ENCODE measurements at places on chromosomes 16 and 17.

- DNase-seq: no peak
Observed at GRCh38 chr16:49521734-49522325, 148.2 kb downstream of the C16orf78 start.

GRCh38 chr17:77709594-77709993 is 248.9 kb upstream of the TNRC6C start:
- DNase-seq: no peak

DNA sequence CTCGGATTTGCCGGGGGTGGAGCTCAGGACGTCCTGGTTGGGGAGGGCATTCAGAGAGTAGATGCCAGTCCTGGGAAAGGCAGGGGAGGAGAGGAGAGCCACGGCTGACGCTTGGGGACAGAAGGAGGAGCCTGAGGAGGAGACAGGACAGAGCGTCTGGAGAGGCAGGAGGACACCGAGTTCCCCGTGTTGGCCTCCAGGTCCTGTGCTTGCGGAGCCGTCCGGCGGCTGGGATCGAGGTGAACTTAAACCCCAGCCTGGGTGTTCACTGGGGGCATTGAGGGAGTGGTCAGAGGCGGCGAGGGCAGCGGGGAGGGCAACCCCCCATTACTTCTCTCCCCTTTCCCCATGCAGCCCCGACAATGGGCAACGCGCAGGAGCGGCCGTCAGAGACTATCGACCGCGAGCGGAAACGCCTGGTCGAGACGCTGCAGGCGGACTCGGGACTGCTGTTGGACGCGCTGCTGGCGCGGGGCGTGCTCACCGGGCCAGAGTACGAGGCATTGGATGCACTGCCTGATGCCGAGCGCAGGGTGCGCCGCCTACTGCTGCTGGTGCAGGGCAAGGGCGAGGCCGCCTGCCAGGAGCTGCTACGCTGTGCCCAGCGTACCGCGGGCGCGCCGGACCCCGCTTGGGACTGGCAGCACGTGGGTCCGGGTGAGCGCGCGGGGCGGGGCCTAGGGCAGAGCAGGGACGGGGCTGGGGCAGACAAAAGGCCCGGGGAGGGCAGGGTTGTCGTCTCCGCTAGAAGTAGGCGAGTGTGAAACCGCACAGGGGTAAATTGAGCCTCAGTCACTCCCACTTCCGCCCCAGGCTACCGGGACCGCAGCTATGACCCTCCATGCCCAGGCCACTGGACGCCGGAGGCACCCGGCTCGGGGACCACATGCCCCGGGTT is 3.7 kb downstream of the NOL3 start:
- DNase-seq: peak; percentile 56

DNA sequence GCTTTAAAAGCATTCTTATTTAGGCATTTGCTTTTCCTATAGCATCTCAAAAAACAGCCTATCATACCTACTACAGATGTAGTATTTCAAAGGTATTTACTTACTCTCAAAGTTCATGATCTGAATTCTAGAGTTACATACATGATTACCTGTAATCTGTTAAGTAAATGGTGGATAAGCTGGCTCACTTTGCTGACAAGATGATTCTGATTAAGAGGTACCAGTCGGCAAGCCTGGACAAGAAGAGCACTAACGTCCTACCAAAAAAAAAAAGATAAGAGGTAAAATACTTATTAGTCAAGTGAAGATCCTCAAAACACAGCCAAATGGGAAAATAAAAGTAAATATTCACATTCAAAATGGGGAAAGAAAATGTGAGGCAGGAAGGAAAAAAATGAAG is 2.7 kb downstream of the HEATR6 start:
- no peak for DNase-seq

- no peak for DNase-seq
Observed at GRCh38 chr16:179211-180092, 807 bp upstream of the HBQ1 start.

DNA sequence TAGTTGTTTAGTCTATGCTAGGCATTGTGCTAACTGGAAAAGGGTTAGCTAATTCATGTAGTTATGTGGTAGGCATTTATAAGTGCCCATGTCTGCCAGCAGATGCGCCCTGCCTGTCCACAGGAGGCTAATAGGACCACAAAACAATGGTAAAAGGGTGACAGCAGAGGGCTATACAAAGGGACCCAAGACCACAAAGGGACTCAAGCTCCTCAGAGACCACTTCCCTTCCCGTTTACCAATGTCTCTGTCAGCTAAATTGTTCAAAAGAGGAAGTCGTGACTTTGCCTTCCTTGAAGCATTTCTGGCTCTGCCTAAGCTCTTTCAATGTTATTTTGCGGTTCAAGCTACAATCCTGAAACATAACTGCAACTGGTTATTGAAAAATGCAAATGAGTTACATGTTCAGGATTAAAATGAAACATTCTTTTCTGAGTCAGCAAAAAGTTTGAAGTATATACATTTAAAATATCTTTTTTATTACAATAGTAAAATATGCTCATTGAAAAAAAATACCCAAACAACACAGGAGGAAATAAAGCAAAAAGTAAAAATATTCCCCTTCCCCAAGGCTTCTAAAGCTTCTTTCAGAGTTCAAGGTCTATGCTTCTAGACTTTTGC is 149.2 kb downstream of the MAF start:
- DNase-seq: no peak

DNA sequence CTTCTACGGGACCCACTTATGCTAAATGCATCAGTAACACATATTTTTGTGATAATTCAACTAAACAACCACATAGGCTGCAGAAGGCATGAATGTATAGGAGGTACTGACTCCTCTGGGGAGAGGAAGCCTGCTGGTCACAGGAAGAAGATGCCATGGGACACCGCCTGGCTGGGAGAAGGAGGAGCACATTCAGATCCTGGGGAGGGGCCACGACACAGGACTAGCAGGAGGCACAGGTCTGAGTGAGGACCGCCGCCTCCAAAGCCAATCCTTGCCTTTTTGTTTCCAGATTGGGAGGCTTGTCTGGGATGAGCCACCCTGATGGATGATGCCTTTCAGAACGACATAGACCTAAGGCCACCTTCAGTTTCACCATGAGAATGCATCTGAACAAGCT is 34.6 kb downstream of the MBTPS1 start:
- DNase-seq: no peak

DNA sequence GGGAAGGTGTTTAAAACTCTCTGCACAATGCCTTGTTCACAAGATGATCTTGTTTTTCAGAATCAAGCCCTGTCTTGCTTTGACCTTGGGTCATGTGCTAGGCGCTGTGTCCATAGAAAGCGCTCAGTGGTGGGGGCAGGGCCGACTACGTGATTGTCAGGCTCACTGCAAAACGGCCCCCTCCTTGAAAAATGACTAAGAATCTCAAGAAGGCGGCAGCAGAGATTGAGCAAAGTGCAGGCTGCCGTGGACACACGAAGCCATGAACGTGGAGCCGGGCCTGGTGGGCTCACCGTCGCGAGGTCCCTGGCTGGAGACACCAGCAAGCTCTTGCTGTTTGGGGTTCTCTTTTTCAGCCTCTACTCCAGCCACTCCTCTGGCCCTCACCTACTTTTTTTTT is 10.2 kb downstream of the ATP2C2 start:
- DNase-seq: no peak

GRCh38 chr16:56681939-56682702 is at the start of gene MT1X:
Gene MT1X, plus strand, starts transcription at chr16:56682470. Its CDS starts 71 bp downstream, at chr16:56682541.
- DNase-seq: peak; percentile 92

Measured in omental fat pad (tissue), 4 donors.